ENCODE measurements at places on chromosomes 1 and 21. TPM values are rescaled to one million over a fixed set of nuclear protein-coding genes. Genes with fewer than 3 reads are reported as not detected.

FMN2 gene
- total RNA-seq: 64.4 TPM

TRPM2 gene
- 2.0 TPM for total RNA-seq

AJAP1 gene
- total RNA-seq: 21.9 TPM

PLA2G5 gene
- 0.49 TPM for total RNA-seq

NBPF20 gene
- total RNA-seq: 4.7 TPM

AMY1C gene
- not detected for total RNA-seq

GPX7 gene
- total RNA-seq: 9.3 TPM

NFASC gene
- 35.2 TPM for total RNA-seq

CFAP74 gene
- 0.25 TPM for total RNA-seq

LCE3D gene
- not detected for total RNA-seq
